ENCODE measurements at places on chromosomes 2 and 18. TPM values are rescaled to one million over a fixed set of nuclear protein-coding genes. Genes with fewer than 3 reads are reported as not detected.

GRCh38 chr2:65727381-65727780 is 295.0 kb upstream of the SPRED2 start:
- DNase-seq, result no peak

DNA sequence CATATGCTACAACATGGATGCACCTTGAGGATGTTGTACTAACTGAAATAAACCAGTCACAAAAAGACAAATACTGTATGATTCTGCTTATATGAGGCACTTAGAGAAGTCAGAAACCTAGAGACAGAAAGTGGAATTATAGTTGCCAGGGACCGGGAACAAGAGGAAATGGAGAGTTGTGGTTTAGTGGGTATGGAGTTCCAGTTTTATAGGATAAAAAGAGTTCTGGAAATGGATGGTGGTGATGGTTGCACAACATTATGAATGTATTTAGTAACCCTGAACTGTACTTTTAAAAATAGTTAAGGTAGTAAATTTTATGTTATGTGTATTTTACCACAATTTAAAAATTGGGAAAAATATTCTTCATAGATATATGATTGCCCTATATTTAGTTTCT is 97.7 kb downstream of the DPP4 start:
- no peak for DNase-seq

DNA sequence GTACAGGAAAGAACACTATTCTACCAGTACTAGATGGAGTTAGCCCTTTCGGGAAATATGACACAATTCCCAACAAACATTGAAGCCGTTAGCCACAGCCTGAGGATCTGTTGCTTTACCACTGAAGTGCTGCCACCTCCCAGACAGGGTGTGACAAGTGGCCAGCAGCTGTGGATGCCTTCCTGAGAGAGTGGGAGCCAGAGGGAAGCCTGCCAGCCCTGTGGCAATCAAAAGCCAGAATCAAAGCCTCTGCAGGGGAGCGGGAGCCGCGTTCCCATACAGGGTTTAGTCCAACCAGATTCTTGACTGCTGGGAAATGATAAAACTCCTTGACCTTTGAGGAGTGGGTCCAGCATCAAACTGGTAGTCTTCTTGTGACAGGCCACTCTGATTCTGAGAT is 38.0 kb downstream of the SLC4A1AP start:
- no peak for DNase-seq

DNA sequence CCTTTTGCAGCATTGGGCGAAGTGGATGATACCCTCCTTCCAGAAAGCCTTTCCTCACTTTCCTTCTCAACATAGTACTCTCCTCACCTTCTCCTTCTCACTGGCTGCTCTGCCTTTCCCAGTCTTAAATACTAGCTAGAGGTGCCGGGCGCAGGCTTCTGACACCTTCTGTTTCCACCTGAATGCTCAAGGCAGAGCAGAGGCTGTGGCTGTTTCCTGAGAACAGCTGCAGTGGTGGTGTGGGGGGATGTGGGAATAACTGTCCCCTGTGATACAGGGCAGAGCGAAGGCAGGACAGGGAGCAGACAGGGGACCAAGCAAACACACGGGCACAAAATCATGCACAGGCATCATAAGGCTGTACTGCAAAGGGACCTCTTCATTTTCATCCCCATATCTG is 303.1 kb downstream of the SS18 start:
- DNase-seq, result no peak

DNA sequence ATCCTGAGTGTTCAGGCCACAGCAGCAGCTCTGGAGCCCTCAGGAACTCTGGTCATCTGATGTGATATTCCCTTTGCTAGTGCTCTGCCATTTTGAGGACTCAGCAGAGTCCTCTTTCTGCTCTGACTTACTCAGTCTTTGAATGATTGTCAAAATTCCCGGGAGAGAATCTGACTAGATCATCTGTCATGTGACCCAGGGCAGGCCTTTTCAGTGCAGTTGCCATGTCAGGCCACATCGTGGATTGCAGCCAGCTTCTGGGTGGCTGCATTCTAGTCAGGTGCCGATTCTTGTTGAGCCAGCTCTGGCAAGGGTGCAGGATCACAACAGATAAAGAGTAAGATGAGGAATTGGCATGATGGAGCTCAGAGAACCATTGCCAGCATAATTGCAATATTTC is 795.6 kb downstream of the CPS1 start:
- no peak for DNase-seq

DNA sequence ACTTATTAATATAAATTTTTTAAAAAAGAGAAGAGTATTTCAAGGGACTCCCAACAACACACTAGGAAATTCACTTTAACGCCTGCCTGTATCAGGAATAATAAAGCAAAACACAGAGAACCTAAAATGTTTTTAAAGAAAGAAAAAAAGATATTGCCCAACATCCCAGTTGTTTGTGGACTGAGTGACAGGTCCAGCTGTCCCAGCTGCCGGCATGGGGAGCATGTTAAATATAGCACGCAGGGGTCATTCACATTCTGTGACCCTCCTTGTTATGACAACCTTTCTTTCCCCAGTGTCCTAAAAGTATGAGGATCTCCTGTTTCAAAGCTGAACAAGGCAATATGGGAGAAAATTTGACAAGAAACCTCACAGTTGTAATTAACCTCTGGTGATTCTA is 4.4 kb downstream of the KLHL41 start:
- no peak for DNase-seq

DNA sequence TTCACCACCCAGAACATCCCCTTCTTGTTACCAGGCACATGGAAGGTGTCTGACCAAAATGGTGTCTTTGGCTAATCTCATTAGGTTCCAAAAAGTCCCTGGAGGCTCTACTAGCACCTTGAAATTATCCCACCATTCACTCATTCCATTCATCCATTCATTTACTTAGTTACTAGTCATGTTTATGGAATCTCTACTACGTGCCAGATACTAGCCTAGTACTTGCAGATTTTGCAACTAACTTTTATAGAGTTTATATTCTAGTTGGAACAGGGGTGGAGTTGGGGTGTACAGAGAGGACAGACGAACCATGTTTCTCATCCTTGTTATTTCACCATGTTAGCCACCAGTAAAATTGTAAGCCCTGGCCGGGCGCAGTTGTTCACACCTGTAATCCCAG is 4.0 kb upstream of the NOP58 start:
- no peak for DNase-seq

DNA sequence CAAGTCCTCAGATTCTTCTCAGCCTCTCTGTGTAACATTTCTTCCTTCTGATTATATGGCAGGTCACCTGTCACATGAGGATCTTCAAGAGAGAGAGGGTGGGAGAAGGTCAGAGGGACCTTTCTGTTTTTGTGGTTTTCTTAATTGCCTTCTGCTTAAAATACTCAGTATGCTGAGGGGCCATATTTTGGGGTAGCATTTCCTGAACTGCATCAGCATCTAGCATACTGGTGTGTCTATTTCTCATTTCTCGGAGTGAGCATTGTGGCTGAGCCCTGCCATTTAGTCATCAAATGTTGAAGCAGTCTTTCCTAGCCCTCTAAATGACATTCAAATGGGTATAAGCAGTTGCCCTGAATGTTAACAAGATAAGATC is 162.7 kb downstream of the MYO3B start:
- no peak for DNase-seq

GRCh38 chr2:136015699-136016098 is 30.3 kb upstream of the DARS1 start:
- no peak for DNase-seq

GPBAR1 gene
- 1.2 TPM for polyA plus RNA-seq

CNTNAP5 gene
- 0.03 TPM for polyA plus RNA-seq

FMNL2 gene
- polyA plus RNA-seq, result 118 TPM

BOK gene
- polyA plus RNA-seq, result 30.2 TPM

KRTCAP3 gene
- 10.8 TPM for polyA plus RNA-seq

DYNAP gene
- not detected for polyA plus RNA-seq

HOXD12 gene
- 0.26 TPM for polyA plus RNA-seq

All from renal cortex interstitium (tissue), 15 donors.